ENCODE measurements at places on chromosomes 11 and 22.

- no peak for DNase-seq
Observed at GRCh38 chr11:72338741-72339140, 94.8 kb upstream of the PHOX2A start.

- DNase-seq = no peak
Observed at GRCh38 chr22:40479126-40479800, 108.9 kb downstream of the SGSM3 start.

DNA sequence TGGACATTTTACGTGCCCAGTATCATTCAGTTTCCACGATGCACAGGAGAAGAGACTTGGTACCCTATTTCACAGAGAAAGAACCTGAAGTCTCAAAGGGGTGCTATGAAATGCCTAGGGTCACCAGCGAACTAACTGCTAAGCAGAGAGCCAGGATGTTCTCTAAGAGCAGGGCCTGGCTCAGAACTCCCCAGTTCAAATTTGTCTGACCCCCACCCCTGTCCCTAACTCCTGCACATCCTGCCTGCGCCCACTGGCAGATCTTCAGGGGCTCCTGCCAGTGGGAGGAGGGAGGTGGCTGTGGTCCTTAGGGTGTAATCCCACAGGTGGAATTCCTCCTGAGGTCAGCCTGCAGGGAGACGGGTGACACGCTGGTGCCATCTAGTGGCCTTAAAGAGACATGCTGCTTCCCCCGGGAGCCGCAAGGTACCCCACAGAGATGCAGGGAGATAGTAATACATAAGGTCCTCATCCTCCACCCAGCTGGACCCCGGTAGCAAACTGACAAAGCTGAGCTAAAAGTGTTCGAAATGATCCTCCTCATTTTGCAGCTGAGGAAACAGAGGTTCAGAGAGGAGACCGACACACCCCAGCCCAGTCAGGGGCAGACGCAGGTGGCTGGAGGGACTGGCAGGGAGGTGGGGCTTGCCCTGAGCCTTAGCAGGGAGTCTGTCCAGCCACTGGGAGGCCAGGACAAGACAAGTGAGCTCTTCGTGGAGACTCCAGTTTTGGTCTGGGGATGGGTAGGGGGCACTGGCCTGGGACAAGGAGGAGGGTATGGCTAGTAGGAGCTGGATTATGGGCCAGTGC, 34.1 kb downstream of the MB start:
- DNase-seq = no peak

DNA sequence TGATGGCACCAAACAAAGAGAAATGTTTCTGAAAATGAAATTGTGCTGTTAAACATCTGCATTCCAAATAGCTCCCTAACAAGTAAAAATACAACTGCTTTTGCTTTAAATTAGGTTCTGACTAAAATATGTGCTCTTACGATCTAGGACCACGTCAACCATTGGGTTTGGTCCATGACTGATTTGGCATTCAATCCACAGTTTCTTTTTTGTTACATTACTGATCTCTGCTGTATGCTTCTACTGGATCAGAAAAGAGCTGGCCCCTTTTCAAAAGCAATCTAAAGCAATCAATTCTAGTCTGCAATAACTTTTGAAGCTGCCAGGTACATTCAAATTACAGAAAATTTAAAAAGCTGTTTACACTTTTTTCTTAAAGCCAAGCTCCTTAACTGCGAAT, 1047.1 kb upstream of the CCDC90B start:
- DNase-seq = no peak

DNA sequence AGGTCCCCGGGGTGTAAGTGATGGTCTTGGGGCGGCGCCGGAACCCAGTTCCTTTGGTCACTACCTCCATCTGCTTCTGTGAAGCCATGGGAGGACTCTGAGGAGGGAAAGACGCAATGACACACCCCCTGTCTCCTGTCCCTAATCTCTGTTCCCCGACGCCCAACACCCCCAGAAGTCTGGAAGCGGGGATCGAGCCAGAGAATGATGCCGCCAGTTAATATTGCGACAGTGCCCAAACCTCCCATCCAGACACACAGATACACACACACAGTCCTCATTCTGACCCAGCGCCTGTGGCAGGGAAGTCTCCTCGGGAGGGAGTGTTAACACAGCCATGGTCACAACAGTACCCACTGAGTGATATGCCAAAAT, 352 bp downstream of the C22orf23 start:
- no peak for DNase-seq

DNA sequence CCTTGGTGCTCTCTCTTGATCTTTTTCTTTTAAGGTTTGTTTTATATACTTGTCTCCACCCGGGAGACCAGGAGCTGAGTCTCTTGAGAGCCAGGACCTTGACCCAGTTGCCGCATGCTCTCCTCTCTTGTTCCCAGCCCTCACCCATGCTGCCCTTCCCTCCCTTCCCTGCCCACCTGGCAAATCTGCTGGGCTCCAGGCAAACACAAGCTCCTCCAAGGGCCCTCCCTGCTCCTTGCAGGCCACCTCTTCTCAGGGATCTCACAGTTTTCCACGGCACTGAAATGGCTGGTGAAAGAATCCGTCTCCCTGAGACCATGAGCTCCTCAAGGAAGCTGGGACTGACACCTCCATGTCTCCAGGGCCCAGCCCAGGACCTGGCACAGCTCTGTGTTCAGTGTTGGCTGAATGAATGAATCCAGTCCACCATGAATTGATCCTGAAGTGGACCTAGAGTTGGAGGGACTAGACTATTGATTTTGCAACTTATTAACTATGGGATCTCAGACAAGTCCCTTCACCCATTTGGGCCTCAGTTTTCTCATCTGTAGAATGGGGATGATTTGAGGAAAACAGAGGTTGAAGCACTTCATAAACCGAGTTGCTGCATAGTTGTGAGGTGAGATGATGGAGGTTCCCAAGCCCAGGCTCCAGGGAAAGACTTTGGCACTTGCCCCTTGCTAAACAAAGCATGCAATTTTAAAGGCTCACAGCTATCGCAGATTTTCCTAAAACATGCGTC, 25.1 kb upstream of the FBLN1 start:
- DNase-seq = no peak

GRCh38 chr11:13216019-13216710, 61.4 kb upstream of the BMAL1 start:
- DNase-seq = no peak

DNA sequence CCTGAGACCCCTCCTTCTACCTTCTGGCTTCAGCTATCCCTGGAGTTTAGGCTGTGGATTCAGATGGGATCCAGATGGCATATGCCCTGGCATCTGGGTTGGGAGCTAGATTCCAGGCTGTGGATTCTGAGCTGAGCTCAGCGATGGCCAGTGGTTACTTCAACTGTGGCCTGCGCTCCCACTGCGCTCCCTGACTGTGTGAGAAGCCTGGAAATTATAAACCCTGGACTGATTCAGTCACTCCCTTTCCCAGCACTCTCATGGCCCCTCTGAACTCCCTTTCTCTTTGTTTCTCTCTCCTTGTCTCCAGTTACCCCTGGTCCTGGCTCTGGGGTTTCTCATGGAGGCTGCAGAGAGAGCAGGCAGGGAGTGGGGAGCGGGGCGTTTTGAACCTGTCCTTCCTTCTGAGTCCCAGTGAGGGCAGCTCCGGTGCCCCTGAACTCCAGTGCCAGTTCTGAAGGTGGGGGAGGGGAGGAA, 4.8 kb downstream of the ARHGEF17 start:
- peak; percentile 61 for DNase-seq

GRCh38 chr11:11960687-11961086, 47.7 kb downstream of the DKK3 start:
- DNase-seq = no peak

DNA sequence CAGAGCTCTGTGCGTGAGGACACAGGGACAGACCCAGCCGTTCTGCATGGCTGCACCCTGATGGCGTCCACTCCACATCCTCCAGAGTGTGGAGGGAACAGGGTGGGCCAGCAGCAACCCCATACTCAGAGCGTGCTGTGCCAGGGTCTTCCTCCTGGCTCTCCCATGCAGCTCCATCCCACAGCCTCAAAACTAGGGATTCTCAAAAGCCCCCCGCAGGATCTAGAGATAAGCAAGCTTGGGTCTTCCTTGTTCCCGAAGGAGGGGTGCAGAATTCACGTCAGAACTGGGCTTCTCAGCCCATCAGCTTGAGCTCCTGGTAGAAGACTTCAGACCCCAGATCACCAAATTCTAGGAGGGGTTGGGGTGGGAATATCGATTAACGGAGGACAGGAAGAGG, 858.8 kb downstream of the TBC1D22A start:
- DNase-seq = no peak

DNA sequence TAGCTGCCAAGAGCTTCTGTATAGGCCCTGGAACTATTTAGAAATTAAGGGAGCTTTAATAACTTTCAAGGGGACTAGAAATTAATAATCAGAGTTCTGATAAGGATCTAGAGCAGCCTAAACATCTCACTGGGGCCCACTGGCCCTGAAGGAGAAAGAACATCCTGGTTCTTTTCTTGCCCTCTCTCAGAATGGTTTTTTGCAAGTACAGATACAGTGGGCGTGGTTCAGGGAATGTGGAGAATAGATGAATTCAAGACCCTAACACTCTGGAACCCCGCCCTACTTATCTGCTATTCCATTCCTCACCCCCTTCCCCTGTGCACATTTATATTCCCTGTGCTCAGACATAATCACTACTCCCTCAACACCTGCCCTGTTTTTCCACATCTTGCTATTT, 90.2 kb downstream of the PARVA start:
- DNase-seq = no peak

DNA sequence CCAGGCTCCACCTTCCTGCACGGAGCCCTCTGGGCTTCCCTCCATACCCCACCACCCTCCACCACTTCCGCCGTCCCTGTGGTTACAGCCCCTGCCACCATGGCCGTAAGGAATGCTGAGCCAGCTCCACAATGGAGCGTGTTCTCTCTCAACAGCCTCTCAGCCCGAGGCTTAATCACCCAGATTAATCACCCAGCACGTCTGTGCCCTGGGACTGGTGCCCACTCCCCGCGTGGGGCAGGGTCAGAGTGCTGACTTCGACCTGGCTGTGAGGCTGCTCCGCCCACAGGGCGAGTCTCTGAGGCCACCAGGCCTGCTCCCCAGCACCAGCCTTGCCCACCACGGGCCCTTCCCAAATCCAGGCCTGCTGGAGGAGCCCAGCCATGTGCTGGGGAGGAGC, 4.0 kb upstream of the TH start:
- no peak for DNase-seq

DNA sequence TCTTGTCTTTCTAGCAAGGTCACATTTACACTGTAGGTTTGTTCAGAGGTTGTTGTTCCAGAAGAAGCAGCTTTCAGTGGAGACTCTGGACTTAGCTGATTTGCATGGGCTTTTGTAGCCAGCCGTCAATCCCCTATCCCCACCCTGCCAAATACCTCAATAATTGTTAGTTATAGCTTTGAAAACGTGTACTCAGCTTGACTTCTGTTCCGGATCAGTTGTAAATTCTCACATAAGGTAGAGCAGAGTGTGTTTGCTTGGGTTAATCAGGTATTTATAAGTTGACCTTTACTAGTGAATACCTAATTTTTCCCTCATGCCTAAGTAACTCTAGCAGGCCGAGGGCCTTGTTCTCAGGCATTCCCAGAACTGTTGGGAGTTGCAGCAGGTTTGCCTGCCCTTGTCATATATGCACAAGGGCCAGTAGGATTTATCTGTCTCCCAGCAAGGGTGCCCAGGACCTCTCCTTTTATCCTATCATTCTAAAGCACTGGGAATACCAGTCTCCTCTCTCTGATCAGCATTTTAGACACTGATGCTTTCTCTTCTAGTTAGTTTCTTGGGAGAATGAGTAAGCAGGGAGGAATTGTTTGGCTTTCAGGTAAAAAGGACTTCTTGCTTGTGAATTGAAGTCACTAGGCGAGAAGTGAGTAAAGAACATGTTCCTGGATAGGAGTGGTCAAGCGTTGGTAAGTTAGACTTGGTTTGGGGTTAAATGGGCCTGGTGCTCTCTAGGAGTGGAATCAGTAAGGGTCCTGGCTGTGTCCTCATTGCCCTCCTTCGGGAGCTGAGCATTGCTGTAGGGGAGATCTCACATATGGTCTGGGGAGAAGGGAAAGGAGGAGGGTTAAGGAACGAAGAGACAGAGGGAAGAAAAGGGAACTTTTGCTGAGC, 22.1 kb downstream of the STIM1 start:
- DNase-seq = no peak

DNA sequence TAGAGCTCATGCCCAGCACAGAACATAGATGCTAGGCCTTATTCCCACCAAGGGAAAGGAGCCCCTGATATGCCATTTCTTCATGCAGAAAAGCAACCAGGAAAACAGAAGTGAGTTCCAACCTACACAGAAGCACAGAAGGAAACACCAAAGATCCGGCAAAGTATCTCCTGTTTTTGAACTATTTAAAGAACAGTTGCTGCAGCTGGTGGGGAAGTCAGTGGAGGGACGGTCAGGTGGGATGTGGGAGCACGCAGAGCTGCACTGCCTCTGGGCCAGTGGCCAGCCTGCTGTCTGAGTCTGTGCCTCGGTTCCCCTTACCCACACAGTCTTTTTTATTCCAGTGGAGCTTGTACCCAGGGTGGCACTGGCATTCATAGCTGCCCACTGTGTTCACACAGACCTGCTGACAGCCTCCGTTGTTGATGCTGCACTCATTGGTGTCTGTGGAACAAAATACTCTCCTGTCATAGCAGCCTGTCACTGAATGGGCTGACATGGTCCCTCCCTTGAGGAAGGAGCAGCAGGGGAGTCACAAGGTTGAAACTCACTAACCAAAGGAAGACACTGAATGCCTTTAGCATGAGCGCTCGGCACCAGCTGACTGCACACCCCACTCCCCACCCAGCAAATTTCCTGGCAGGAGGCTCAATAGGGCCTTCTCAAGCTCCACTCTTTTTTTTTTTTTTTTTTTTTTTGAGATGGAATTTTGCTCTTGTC, 37.9 kb downstream of the SCUBE2 start:
- no peak for DNase-seq

- no peak for DNase-seq
Observed at GRCh38 chr11:111378185-111378860, 752 bp downstream of the POU2AF1 start.

GRCh38 chr11:104529213-104529612, 365.3 kb upstream of the PDGFD start:
- DNase-seq = no peak

- DNase-seq = no peak
Observed at GRCh38 chr11:101929294-101929915, 13.1 kb upstream of the ANGPTL5 start.

DNA sequence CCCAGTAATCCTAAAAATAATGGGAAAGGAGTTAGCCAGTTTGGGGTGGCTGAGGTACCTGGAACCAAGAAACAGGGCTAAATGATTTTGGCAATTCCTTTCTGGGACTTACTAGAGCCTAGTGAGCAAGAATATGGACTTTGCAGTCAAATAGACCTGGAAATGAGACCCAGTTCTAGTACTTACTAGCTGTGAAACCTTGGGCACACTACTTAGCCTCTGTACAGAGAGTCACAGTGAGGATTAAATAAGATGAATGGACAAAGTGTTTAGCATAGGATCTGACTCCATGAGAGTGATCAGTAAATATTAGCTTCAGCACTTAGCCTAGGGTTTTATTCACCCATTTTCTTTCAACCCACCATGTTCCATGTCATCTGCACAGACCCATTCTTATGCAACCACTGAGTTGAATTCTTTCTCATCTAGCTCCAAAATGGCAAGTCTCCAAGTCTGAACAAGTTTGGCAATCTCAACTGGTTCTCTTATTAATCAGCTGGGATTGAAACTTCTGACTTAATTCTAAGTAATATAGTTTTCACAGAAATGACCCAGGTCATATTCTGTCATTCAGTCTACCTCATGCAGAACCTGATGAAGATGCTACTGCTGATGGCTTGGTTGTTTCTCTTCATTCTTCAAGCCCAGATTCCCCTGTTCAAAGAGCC, 15.0 kb upstream of the SORL1 start:
- DNase-seq = no peak

- no peak for DNase-seq
Observed at GRCh38 chr11:101521821-101522220, 62.0 kb downstream of the TRPC6 start.

Data from NCI-H1694 (cell line).